ENCODE measurements at places on chromosomes 7 and 10.

- no peak for DNase-seq
These were observed 13.6 kb downstream of the CLIP2 start for GRCh38 chr7:74302745-74303221.

- no peak for DNase-seq
These were observed 4.6 kb downstream of the ITGB1 start for GRCh38 chr10:32953277-32953927.

DNA sequence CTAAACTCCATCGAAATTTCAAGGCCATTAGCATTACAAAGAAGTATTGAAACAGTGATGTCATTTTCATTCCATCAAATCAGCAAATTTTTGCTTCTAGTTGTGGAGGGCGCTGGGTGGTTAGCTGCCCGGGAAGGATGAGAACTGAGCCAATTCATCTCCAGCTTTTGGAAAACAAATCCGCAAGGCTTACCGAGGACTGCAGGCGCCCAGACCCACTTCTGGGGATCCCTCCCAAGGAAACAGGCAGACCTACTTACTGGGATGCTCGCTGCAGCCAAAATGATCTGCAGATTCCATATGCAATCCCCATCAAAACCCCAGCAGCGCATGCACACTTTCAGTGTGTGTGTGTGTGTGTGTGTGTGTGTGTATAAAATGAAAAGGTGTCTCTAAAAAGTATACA lies 19.2 kb downstream of the TNRC18 start:
- DNase-seq = no peak

- no peak for DNase-seq
These were observed 30.0 kb downstream of the STEAP4 start for GRCh38 chr7:88276605-88277153.

DNA sequence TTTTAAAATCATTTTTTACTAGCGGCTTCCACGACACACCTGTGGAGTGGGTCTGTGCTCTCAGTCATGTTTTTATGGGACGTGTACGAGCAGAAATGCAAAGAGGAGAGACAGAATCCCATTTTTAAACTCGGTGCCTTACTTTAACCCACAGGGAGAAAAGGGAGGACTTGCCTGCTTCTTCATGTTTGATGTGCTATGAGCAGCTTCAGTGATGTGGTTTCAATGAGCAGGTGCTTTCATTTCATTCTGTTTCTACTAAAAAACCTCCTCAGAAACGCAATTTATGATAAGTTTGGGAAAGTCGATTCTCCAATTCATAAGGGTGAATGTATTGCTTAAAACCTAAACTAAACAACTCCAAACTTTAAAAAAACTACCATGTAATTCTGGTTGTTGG lies 537.2 kb downstream of the GATA3 start:
- no peak for DNase-seq

GRCh38 chr10:44619975-44620374 lies 235.1 kb upstream of the CXCL12 start:
- no peak for DNase-seq

DNA sequence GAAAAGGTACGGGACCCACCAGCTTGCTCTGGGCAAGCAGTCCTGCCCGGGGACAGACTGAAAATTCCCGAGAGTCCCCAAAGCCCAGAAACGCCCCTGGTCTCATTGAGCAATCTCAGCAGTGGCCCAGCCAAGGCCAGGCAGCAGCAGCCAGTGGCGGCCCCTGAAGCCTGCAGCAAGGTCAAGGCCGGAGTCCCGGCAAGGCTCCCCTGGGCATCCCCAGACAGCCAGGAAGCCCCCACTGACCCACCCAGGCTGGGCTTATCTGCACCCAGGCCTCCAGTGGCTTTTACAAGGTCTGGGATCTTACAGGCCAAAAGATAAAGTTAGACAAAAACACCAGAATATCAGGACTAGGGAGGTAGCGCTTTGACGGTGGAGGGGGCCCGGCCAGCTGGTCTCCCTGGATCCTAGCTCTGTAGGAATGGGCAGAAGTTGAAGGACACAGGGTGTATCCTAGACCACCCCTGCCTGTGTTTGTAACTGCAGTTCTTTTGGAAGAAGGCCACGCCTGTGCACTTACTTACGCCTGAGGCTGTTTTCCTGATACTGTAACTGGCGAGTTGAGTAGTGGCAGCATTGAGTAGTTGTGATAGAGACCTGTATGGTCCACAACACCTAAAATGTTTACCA lies 130.5 kb upstream of the NPS start:
- no peak for DNase-seq

GRCh38 chr7:22074897-22075296 lies 129.2 kb upstream of the CDCA7L start:
- DNase-seq = no peak

- DNase-seq = no peak
These were observed 993.4 kb downstream of the TYW1 start for GRCh38 chr7:67990003-67990402.

DNA sequence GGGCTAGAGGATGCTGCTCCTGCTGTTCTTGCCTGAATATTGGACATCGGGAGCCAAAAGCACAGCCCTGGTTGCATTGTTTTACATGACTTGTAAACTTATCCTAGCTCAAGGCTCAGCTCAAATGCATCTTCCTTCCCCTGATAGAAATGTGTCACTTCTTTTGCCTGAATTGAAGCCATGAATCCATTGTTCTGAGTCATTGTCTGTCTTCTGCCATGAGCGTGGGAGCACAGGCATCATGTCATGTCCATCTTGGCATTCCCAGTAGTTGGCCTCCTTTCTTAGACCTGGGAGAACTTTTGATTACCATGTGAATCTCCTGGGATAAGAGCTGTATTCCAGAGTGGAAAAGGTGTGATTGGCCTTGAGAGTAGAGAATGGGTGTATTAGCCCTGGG lies 54.1 kb upstream of the OPN4 start:
- no peak for DNase-seq

Data from kidney glomerular epithelial cell (primary cell).